ENCODE measurements at places on chromosomes 11 and 22.

GRCh38 chr11:87804176-87804575 is 371.1 kb downstream of the RAB38 start:
- DNase-seq, result no peak

- DNase-seq, result no peak
These were observed 7.3 kb upstream of the GTSE1 start for GRCh38 chr22:46289244-46289891.

DNA sequence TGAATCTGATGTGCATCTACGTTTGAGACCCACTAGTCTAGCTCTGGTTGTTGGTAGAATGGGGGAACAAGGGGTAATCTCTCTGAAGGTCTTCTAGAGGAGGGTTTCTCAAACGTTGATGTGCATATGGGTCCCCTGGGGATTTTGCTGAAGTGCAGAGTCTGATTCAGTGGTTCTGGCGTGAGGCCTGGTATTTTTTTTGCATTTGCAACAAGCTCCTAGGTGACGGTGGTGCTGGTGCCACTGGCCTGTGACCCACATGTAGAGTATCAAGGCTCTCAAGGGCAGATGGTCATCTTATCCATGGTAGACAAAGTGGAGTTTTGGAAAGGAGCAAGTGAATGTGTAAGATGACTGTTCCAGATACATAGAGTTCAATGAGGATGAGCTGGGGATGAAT is 97.1 kb downstream of the CEP164 start:
- no peak for DNase-seq

DNA sequence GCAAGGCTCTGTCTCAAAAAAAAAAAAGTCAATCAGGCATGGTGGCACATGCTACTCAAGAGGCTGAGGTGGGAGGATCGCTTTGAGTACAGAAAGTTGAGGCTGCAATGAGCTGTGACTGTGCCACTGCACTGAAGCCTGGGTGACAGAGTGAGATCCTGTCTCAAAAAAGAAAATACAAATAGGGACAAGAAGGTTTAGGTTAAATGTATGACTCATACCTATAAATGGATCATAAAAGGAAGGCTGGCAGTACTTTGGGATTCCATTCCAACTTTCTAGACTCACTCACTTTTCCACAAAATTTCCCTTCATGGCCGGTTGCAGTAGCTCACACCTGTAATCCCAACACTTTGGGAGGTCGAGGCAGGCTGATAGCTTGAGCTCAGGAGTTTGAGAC is 25.6 kb upstream of the OSBP start:
- DNase-seq, result no peak

- no peak for DNase-seq
These were observed 170.9 kb downstream of the KIRREL3 start for GRCh38 chr11:126829716-126830115.

DNA sequence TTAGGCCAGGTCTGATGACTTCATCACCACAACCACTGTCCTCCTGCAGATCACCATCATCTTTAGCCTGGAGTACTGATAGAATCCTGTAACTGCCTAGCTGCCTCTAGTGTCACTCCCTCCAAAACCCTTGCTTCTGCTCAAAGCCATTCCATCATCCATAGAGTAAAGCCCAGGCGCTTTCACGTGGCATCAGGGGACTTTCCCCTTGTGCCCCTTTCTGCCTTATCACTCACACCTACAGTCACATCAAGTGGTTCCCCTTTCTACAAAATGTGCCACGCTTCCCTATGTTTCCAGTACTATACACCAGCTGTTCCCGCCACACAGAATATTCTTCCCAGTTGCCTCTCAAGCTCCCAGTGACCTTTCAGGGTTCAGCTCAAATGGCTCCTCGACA is 75.9 kb downstream of the MN1 start:
- no peak for DNase-seq

DNA sequence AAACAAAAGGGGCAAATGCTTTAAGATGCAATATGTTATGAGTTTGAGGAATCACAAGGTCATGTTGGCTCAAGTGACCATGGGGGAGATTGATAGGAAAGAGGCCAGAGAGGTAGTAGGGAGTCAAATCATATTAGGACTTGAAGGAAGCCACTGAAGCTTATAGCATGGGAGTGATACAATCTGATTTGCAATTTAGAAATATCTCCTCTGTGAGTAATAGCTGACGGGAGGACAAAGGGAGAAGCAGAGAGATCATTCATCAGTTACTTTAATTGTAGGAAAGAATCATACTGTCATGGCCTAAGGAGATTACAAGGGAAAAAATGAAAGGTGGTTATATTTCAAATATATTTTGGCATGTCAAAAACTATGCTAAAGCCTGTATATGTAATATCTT is 793.6 kb upstream of the RAG2 start:
- DNase-seq, result no peak

DNA sequence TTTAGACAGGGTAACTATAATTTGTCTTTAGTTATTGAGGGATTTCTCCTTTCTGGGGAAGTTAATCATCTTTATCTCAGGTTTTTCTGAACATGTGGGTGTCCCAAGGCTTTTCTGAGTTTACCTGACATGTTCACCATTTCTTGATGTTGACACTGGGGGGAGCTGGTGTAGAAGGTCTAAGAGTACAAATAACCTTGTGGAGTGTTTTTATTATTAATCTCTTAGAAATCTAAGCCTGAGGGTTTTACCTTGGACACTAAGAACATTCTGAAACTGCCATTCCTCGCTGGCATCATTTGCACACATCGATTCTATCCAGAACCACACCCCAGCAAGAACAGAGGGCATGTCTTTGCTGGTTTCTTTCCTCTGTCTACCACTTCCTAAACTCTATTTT is 15.6 kb upstream of the C11orf91 start:
- no peak for DNase-seq

- no peak for DNase-seq
These were observed 316.9 kb downstream of the JRKL start for GRCh38 chr11:96706761-96707160.

DNA sequence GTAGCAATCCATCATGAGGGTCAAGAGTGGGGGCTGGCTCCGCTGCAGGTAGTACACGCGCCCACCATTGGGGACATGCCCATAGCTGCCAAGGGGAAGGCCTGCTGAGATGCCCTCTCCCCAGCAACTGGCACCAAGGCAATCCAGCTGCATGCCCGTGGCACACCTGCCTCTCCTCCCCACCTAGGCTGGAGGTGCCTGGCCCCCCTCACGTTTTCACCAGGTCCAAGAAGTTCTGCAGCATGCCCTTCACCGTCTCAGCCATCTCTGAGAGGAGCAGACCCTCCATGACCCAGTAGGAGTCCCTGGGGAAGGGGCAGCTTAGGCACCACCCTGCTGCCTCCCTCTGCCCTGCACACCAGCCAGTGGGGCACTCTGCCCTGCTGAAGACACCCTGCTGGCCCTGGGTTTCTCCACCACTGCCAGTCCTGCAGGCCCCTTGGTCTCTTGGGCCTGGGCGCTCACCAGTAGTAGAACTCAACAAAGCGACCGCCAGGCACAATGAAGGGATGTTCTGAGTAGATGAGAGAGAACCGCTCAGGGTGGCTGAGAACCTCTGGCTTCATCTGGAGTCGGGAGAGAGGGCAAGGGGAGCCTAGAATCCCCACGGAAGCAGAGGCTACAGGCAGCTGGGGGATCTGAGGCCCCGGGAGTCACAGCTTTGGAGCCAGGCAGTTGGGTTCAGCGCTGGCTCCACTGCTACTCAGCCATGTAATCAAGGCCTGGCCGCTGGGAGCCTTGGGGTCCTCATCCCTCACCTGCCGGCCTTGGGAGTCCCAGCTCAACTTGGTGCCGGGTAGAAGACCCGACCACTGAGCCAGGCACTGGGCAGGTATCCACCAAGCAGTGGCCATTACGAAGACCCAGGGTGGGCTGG is 17.8 kb downstream of the TREH start:
- DNase-seq, result no peak

- no peak for DNase-seq
These were observed 170.6 kb downstream of the DYNC2H1 start for GRCh38 chr11:103279821-103280220.
